Type B pancreatic cell (in vitro differentiated cells): ENCODE measurements at places on chromosomes 3 and 15. TPM values are rescaled to one million over a fixed set of nuclear protein-coding genes. Genes with fewer than 3 reads are reported as not detected.

DNA sequence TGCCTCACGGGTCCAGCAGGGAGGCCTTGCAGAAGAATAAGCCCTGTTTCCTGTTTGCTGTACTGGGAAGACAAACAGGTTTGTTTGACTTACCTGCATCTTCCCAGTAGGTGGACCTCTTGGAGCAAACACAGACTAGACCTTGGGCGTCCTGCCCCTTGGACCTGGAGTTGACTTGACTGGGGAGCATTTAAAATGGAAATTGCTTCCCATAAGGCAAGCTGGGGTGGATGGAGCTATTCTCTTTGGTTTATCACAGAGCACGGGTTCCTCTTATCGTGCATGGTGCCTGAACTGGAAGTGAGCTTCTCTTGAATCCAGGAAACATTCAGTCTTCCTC is 151.4 kb downstream of the RPLP1 start:
- peaks cover 16% of the 10 kb centered on the region for H3K4me1 ChIP-seq
- DNase-seq, result no peak
- no peak overlapping the region for H3K4me3 ChIP-seq
- H3K27ac ChIP-seq, result peak overlapping the region; percentile 33

DNA sequence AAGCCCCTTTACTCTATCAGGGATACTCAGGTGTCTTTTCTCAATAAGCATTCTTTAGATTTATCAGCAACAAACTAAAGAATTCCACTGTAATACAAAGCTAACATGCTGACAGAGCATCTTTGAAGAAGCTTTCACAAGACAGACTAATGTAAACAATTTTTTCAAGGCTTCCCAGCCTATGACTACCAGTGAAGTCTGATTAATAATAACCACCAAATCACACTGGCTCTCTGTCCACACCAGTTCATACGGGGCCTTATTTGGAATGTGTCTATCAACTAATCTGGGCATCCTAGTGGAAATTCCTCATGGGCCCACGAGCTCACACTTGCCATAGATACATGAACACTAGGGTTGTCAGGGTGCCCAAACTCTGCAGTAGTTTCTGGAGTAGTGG is 84.5 kb downstream of the EFL1 start:
- no peak for DNase-seq
- peak overlapping the region; percentile 67 for H3K27ac ChIP-seq
- peaks cover 17% of the 10 kb centered on the region for H3K4me1 ChIP-seq
- H3K4me3 ChIP-seq, result no peak overlapping the region
- peaks cover 3% of the 10 kb centered on the region for H3K36me3 ChIP-seq
- H3K27me3 ChIP-seq, result no peaks in the 10 kb centered on the region

Gene VGLL3
- total RNA-seq, result 11.1 and 25.3 TPM in 2 replicates

Gene IQCB1
- total RNA-seq, result 31.2 and 31.6 TPM in 2 replicates
